Cardiac septum (tissue), 1 donor: ENCODE measurements at places on chromosomes 7 and 10. TPM values are rescaled to one million over a fixed set of nuclear protein-coding genes. Genes with fewer than 3 reads are reported as not detected.

Gene IGF2BP3
- total RNA-seq: 0.16 TPM

Gene OLAH
- total RNA-seq: not detected

Gene ACTL6B
- total RNA-seq: not detected

DNA sequence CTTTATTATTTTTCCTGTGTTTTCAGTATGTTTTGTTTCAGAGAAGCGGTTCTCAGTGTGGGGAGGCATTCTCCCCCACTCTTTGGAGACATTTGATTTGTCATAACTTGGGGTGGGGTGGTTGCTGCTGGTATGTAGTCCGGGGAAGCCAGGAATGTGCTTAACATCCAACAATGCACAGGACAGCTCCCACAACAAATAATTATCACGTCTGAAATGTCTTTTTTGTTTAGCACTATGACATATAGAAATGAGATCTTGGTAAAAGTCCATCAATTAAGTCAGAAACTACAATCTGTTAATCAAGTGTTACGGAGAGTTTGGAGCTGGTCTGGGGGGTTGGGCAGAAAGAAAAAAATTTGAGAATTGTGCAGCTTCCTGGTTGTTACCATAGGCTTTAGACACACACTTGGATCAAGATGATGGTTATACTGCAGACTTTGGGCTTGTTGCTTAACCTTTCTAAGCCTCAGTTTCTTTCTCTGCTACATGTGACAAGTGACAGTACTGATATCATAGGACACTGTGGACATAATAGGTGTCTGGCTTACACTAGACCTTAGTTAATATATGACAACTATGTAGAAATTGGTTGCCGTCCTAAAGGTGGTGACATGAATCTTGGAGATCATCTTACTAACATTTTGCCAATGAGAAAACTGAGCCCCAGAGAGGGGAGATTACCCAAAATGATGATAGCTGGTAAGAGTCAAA lies 113.7 kb downstream of the LRMDA start:
- no peak for DNase-seq

GRCh38 chr7:130131964-130132875 lies 61.9 kb downstream of the KLHDC10 start:
- no peak for DNase-seq

DNA sequence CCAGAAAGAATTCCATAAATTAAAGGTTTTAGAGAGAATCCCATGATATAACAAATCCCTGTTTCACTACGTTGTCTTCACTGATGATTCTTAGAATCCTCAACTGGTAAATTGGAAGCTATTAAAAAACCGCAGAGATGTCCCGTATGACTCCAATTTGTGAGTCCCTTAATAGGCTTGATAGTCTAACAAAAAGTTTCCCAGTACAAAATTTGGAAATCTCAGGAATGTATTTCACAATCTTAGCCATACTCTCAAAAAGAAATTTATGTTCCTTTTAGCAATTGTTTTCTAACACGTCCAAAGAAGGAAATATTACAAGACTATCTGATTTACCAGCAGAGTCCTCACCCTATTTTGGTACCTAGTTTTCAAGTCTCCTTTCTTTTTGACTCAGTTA lies 2.5 kb downstream of the TES start:
- no peak for DNase-seq
